K562 (cell line): ENCODE measurements at places on chromosomes 11 and 22.

GRCh38 chr22:45009606-45010531, at the start of gene PHF21B:
Gene PHF21B, minus strand, starts transcription at chr22:45010005. Its CDS starts 456 bp downstream, at chr22:45009549.
- DNase-seq: peak; percentile 13

GRCh38 chr11:47516155-47516554, 36.8 kb downstream of the CELF1 start:
- DNase-seq: no peak

DNA sequence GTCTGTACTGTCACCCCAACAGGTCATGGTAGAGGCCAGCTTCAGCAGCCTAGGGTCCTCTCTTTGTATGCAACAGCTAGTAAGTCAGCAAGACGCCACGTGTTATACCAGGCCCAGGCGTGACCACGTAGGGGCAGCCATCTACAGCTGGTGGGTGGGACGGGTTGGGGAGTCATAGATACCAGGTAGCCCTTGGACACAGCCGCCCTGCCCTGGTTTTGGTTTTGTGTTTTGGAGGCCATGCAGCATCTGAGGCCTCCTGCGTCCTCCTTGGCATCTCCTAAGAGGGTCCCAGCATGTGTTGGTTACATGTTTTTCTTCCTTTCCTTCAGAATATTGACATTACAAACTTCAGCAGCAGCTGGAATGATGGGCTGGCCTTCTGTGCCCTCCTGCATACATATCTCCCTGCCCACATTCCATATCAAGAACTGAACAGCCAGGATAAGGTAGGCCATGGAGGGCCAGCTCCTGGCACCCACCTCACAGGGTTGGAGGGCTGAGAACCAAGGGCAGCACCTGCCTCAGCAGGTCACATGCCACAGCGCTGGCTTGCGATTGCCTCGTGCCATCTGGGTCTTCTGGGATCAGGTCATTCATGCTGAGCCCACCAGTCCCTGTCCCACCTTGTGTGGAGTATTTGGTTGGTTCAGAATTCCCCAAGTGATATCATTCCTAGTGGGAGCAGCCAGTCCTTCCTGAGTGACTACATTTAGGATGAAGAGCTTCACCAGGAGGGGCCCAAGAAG, 16.0 kb upstream of the ADORA2A start:
- no peak for DNase-seq

GRCh38 chr11:18791969-18792628, 501 bp upstream of the PTPN5 start:
- no peak for DNase-seq

GRCh38 chr11:64611869-64612646, 21.0 kb downstream of the SLC22A12 start:
- no peak for DNase-seq

DNA sequence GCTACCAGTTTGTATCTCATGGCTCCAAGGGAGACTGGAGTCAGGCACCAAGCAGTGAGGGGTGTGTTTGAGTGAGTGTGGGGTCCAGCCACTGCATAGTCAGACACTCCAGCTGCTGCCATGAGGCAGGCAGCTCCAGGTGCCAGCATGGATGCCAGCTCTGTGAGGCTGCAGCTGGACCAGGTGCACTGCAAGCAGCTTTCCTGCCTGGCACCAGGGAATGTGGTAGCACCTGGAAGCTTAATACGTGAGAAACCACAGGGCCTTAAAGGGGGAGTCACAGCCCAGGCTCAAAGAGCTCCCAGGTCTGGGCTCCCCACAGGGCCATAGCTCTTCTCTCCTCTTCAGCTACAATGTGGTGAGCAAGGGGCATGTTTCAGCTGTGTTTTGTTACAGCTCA, 817.8 kb upstream of the LUZP2 start:
- DNase-seq: no peak

GRCh38 chr22:20840646-20841371, 17.8 kb downstream of the PI4KA start:
- peak; percentile 78 for DNase-seq

GRCh38 chr22:23217171-23218052, 37.1 kb downstream of the BCR start:
- no peak for DNase-seq

GRCh38 chr22:33958741-33959140, 38.5 kb upstream of the LARGE1 start:
- DNase-seq: no peak

DNA sequence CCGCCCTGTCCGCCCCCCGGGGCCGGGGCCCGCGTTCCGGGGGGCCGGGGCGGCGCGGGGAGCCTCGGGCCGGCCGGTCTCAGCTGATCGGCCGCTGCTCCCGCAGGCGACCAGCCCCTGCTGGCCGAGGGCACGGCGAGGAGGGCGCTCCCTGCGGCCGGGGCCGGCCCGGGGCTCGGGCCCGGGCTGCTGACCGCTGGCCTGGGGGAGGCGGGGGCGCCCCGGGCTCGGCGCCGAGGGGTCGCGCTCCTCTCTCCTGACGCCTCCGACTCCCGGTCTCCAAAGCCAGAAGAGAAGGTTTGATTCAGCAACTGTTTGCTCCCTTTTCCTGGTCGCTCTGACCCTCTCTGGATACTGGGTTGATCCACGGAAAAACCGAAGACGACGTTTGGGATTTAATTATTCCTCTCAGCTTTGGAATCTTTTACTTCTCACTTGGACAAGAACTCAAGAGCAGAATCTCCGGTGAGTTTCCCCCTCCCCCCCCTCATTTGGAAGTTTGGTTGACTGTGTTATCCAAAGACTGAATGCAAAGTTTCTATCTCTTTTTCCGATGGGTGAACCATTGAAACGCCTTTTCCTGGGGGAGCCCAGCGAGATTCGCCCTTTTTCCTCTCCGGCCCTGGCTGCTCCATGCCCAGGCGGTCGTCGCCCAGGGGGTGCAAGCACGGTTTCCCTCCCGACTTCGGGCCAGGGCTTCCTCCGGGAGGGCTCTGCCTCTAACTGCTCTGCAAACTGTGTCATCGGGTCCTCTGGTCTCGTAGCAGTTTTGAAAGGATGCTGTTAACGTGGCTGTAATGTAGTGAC, 725 bp downstream of the KDM2A start:
- peak; percentile 41 for DNase-seq

GRCh38 chr11:34238533-34238932, 119.3 kb downstream of the ABTB2 start:
- DNase-seq: no peak

GRCh38 chr11:116190861-116191260, 581.9 kb downstream of the BUD13 start:
- DNase-seq: no peak

- no peak for DNase-seq
Measured at GRCh38 chr11:81129618-81130017, 1604.0 kb downstream of the FAM181B start.

DNA sequence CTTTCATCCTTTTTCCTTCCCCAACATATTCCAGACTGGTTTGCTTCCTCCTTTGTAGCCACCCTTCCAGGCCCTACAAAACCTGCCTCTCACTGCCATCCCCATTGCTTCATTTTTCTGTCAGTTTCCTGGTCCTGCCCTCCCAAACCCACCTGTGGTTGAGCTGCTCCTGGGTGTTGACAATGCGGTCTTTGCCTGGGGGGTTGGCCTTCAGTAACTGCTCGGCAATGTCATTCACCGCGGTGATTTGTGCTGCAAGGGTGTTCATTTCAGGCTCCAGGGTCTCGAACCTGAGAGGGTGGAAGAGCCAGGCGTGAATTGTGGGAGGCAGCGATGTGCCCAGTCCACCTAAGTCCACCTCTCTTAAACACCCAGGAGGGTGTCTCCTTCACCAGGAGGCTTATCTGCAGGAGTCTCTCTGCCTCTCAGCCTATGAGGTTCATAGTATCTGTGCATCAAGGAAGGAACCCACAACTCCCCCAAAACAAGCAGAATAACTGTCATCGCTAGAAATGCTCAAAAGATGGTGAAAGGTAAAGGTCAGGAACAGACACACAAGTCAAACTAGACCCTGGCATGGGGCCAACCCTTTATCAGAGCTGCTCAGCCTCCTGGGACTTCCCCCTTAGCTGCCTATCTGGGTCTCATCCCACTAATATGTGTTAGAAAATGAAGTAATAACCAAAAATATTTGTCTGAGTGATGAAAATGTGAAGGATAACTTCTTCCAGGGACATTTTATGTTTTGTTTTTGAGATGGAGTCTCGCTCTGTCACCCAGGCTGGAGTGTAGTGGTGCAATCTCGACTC, 23.9 kb upstream of the RBM4B start:
- peak; percentile 98 for DNase-seq

- DNase-seq: no peak
Measured at GRCh38 chr11:19919050-19919561, 206.5 kb downstream of the NAV2 start.
